ENCODE measurements at places on chromosomes 2 and 18.

- peak; percentile 71 for DNase-seq
These were observed 20.9 kb upstream of the CCBE1 start for GRCh38 chr18:59718108-59718463.

GRCh38 chr2:118806797-118807667 is 40.4 kb downstream of the EN1 start:
- DNase-seq: no peak

DNA sequence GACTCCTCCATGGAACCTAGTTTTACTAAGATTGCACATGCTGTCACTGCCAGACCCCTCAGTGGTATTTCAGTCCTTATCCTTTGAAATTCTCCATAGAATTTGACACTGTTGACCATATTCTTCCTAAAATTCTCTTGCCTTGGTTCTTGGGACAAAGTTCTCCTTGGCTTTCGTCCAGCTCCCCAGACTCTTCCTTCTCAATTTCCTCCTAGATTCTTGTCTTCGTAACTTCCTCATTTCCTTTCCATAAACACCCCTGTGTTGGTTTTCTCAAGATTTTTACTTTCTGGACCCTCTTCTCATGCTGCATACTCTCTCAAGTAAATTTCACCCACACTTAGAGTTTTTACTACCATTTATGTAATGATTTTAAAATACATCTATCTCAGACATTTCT is 96.6 kb upstream of the TWSG1 start:
- no peak for DNase-seq

DNA sequence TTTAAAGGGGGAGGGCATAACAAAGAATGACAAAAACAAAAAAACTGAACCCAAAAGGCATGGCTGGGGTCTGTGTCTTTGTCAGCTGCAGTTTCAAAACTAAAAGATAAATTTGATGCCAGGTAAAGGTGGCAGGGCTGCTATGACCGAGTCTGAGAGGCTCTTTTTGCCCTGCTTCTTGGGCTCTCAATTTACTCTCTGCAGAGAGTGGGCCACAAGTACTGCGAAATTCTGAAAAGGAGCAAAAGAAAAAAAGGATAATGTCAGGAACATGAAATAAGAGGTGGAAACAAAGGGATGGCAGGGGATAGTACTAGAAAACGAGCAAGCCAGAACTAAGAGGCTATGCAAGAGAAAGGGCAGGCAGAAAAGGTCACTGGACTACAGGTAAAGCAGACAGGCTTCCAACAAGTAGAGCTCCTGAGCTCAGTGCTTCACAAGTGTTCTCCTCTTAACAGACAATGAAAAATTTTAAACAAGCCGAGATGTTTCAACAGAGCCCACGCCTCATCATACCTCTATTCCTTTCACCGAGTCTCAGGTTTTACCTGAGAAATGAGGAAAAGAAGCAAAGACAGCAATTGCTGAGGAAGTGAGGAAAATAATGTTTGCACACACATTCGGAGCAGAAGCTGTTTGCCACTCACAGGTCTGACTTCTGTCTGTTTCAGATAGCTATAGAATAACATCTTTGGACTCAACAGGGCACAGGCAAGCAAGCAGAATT is 7.3 kb downstream of the IRS1 start:
- DNase-seq: peak; percentile 24

GRCh38 chr2:151716721-151717120 is 17.6 kb downstream of the NEB start:
- DNase-seq: no peak

DNA sequence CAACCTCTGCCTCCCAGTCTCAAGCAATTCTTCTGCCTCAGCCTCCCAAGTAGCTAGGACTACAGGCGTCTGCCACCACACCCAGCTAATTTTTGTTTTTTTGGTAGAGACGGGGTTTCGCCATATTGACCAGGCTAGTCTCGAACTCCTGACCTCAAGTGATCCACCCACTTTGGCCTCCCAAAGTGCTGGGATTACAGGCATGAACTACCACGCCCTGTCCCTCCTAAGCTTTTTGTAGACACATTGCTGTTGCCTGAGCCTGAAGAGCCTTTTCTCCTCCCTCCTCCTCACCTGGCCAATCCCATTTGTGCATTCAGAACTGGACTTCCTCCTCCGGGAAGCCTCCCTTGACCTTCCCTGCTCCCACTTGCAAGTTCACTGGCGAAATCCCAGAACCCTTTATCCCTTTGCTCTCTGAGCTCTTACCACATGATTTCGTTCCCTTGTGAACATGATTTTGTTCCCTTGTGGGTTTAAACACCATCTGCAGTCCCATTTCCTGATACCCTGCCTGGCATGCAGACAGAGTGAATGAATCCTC is 2.6 kb downstream of the C2orf72 start:
- no peak for DNase-seq

DNA sequence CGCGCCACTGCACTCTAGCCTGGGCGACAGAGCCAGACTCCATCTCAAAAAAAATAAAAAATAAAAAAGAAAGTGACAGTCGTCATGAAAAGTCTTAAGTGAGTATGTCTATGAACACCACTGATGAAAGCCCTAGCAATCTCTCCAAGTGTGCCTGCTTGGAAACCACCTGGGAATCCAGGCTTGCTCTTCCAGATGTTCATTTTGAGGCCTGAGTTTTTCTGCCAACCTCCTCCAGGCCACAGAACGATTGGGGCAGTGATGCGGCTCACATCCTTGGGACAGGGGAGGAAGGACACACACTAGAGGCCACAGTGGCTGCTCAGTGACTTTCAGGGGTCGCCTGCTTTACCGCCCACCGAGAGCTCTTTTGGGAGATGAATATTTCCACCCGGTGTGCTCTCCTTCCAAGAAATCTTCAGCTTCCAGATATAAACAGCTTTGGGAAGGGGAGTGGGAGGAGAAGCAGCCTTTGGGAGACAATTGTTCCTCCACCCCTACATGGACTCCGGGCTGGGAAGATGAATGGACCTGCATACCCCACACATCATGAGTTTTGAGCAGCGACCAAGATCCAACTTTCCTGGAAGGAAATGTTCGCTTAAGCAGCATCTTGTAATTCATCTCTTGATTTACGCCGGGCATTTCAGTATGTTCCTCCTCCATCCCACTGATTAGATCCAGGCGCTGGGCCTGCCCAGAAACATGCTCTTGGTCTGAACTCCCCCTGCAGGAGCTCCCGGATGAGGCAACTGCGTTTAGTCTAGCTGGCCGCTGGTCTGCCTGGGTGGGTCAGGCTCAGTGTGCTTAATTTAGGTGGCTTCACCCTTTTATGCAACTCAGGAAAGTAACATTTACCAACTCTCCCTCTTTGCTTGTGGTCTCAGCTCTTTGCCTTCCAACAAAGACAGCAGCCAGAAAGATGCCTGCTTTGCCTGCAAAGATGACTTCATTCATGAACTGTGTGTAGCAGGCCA is 6.2 kb upstream of the ARMC9 start:
- no peak for DNase-seq

GRCh38 chr2:127330753-127331152 is 36.8 kb upstream of the ERCC3 start:
- DNase-seq: no peak

DNA sequence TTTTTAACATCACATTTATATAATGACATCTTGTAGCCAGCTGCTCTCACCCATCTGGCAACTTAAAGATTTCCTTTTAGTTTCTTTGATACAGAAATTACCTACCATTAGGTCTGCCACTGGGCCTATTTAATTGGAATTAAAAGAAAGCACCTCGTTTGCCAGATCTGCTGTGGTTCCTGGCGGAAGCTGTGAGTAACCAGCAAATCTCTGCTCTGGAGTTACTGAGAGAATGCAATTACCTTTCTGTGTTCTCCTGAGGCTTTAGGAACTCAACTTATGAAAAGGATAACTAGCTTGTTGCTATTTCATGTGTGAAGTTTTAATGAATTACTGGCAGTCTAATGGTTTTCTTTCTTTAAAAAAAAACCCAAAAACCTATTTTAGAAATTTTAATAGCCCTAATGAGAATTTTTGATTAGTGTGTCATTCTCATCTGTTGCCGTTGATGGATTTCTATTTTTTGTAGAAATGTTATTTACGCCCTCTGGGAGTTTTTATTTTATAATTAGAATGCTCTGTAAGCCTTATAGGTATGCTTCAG is 69.7 kb upstream of the LYPD6B start:
- no peak for DNase-seq

- peak; percentile 20 for DNase-seq
These were observed 1.4 kb downstream of the GMPPA start for GRCh38 chr2:219500135-219500534.

DNA sequence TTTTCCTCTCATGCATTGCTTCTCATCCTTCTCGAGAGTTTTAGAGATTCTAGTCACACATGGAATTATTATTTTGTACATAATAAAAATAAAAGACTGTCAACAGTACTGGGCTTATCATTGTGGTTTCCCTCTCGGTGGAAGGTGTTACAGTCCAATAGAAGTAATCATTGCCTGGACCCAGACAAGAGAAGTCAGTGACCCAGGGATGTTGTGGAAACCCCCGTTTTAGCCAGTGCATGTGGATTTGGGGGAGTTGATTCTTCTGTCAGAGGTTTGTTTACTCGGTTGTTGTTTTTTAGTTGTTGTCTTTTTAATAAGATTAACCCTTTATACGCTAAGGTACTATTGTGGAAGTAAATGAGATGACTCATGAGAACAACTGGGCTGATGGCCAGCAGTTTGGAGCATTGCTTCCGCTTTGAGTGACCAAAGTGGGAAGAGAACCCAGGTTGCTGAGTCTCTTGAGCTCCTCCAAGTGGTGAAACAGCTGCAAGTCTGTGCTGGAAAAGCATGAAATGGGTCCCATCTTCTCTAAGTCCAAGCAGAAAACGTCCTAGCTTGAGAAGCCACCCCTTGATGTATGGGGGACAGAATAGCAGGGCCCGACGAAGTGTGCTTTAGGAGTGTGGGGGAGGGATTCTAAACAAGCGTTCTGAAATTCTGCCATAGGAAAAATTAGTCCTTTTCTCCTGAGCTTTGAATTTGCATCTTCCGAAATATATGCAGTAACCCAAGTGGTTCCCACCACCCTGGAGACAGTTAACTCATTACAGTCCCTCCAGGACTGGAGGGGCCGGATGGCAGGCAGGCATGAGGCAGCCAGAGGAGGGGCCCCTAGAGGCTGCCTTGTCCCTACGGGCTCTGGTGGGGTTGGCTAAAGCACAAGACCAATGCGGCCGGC is 61.8 kb upstream of the GPR45 start:
- DNase-seq: peak; percentile 81

GRCh38 chr2:72027426-72028161 is 120.1 kb downstream of the CYP26B1 start:
- DNase-seq: no peak

GRCh38 chr2:170905864-170906263 is 23.2 kb upstream of the GORASP2 start:
- no peak for DNase-seq

- no peak for DNase-seq
These were observed 103.0 kb downstream of the TRIB2 start for GRCh38 chr2:12819721-12820120.

DNA sequence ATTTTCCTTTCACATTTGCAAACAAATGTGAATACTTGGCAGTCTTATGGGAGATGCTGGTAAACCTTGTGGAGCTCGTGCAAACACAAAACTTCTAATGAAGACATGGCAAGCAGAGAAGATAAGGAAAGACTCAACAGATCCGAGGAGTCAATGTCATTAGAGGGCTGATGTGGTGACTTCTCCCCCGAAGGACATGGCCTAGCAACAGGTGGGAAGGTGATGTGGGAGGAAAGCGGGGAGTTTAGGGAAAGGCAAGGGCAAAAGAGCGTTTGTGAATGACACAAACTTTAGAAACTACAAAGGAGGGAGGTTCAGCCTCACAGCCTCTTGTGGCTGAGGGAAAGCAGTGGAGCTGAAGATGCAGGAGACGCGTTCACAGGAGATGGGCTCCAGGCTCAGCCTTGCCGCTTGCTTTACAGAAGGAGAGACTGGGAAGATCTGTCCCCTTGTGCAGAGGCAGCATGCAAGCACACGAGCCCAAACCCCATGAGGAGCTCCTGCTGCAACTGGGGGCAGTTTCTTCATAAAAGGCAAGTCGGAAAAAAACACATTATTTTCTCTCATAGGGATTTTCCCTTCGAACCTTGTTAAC is 86.6 kb downstream of the SOWAHC start:
- DNase-seq: no peak

GRCh38 chr2:195392446-195393336 is 264.3 kb upstream of the SLC39A10 start:
- no peak for DNase-seq

- DNase-seq: no peak
These were observed 25.0 kb upstream of the ACAA2 start for GRCh38 chr18:49838381-49838780.

DNA sequence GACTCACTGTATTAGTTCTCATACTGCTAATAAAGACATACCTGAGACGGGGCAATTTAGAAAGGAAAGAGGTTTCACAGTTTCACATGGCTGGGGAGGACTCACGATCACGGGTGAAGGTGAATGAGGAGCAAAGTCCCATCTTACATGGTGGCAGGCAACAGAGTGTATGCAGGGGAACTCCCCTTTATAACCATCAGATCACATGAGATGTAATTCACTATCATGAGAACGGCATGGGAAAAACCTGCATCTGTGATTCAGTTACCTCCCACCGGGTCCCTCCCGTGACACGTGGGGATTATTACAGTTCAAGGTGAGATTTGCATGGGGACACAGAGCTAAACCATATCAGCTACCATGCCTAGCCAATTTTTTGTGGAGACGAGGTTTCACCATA is 168.2 kb downstream of the NEDD4L start:
- no peak for DNase-seq

DNA sequence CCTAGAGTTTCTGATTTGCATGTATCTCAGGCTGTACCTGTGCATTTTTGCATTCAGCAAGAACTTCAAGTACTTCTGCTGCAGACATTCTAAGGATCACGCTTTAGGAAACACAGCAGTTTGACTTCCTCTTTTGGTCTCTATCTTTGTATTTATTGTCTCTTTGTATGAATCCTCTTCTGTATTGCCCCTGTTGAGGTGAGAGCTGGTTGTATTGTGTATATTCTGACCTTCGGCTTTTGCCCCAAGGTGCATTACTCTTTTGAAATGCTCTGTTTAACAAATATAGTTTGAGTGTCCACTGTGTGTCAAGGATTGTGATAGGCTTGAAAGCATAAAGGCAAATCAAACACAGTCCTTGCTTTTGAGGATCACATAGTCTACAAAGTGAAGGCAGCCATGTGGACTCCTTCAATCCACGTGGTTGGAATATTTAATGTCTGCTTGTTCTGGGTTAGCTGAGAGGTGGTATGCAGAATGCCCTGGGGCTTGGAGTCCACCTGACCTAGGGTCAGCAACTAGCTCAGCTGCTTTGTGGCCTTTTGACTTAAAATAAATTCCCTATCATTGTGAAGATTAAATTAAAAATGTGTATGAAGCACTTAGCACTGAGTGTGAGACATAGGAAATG is 108.1 kb downstream of the LYPD6 start:
- no peak for DNase-seq

GRCh38 chr2:82675186-82675585 is 1783.9 kb downstream of the SUCLG1 start:
- DNase-seq: no peak

GRCh38 chr2:218821605-218822211 is 9.9 kb downstream of the PRKAG3 start:
- DNase-seq: no peak
